ENCODE measurements at places on chromosomes 5 and 9.

- H3K4me3 ChIP-seq: no peak overlapping the region
- no peaks in the 10 kb centered on the region for H3K27me3 ChIP-seq
- no peak for DNase-seq
- no peak overlapping the region for H3K27ac ChIP-seq
- no peaks in the 10 kb centered on the region for H3K4me1 ChIP-seq
Measured at GRCh38 chr5:5326115-5326758, 96.2 kb upstream of the ICE1 start.

GRCh38 chr9:95092262-95093072 is 225.0 kb downstream of the FANCC start:
- no peaks in the 10 kb centered on the region for H3K27me3 ChIP-seq
- H3K27ac ChIP-seq: peak overlapping the region; percentile 93
- no peak overlapping the region for H3K4me3 ChIP-seq
- H3K36me3 ChIP-seq: no peaks in the 10 kb centered on the region

DNA sequence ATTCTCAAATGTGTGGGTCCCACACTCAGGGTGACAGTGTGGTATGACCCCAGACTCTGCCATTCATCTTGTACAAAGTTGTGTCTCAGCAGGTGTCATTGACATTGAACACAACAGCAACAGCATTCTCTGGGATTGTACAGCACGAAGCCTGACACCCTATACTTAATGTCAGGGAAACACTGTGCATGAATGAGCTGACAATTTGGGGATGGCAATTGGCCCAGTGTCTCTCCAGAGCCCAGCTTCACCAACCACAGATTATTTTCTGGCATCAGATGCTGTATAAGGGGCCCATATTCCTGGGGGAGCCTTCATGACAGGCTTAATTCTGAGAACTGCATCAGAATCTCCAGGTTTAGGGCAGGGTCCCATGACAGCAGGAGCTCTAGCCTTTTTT is 143.2 kb downstream of the GCNT1 start:
- H3K27ac ChIP-seq: no peak overlapping the region
- no peaks in the 10 kb centered on the region for H3K4me1 ChIP-seq
- H3K4me3 ChIP-seq: no peak overlapping the region
- no peak for DNase-seq
- H3K36me3 ChIP-seq: no peaks in the 10 kb centered on the region

DNA sequence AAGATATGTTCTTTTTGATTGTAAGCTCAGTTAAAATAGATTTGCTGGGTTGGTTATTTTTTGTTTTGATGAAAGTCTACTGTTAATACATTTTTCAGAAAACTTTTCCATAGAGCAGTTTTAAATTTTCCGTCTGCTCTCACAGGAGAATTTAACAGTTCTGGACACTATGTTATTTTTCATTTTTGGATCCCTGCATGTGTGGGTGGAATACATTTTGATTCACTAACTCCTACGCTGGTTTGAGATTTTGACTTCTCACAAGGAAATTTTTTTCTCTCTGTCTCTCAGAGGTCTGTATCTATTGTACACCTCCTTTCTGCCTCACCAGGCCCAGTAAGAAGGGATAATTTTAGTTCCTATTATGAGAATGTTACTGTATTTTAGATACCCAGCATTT is 502.4 kb downstream of the CDH10 start:
- H3K27ac ChIP-seq: no peak overlapping the region
- H3K4me1 ChIP-seq: no peaks in the 10 kb centered on the region
- H3K36me3 ChIP-seq: no peaks in the 10 kb centered on the region
- H3K4me3 ChIP-seq: no peak overlapping the region
- no peaks in the 10 kb centered on the region for H3K27me3 ChIP-seq

DNA sequence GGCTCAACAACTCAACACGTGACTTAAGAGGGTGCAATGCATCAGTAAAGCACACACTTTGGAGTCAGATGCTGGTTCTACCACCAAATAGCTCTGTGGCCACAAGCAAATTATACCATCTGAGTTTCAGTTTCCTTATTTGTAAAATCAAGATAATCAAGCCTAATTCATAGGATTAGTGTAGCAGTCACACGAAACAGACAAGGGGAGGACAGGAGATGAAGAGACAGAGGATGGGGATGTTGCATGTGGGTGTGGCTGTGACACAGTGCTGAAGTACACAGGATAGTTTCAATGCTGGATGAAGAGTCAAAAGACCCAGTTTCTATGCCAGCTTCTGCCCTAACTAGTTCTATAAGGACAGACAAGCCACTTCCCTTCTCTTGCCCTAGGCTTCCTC is 60.2 kb downstream of the SPOCK1 start:
- H3K4me3 ChIP-seq: no peak overlapping the region
- no peak for DNase-seq
- H3K27ac ChIP-seq: no peak overlapping the region
- H3K36me3 ChIP-seq: no peaks in the 10 kb centered on the region

DNA sequence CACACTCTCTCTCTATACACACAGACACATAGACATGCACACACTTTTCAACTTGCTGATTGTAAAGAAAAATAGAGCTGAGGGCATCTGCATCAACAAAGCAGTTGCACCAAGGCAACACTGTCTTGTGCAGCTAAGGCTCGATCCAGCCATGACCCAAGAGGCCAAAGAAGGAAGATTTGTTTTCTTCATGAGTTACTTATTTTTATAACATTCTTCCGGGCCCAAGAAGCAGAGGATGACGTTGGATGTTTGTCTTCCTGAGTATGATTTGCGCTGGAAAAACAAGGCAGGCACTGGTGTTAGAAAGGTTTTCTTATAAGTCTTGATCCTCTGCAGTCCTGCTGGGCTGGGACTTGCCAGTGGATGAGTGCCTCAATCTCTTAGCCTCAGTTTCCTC is 344.1 kb downstream of the ADAMTS6 start:
- H3K4me1 ChIP-seq: no peaks in the 10 kb centered on the region
- H3K27ac ChIP-seq: no peak overlapping the region
- H3K36me3 ChIP-seq: no peaks in the 10 kb centered on the region
- no peak for DNase-seq
- H3K27me3 ChIP-seq: no peaks in the 10 kb centered on the region
- H3K4me3 ChIP-seq: no peak overlapping the region

DNA sequence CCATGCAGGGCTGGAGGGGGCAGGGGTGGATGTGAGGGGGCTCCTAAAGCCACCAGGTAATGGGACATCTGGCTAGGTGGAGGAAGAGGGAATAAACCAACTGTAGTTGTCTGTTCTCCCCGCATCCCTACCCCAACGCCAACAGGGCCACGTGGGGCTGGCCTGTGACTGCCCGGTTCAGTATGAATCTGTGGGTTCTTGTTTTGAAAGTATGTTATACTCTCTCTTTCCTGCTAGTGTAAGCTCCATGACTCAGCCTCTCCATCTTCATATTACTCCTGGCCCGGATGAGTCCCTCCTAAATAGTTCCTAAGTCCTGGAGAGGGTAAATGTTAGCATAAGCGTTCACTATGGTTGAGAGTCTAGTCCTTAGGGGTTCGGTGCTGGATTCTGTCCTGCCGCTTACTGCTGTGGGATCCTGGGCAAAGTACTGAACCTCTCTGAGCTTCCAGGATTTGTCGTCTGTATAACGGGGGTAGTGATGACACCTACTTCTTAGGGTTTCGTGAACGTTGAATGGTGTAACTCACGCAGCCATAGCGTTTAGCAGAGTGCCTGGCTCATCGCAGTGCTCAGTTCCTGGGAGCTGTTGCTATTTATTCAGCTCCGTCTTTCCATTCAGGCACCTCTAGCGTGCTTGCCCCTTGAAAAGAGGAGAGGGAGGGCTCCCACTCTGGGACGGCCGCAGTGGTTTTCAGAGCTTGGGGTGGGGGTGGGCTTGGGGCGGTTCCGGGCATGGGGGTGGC is 28.8 kb downstream of the LHX2 start:
- DNase-seq: no peak
- H3K27ac ChIP-seq: no peak overlapping the region
- peaks cover 30% of the 10 kb centered on the region for H3K4me1 ChIP-seq
- peak overlapping the region; percentile 31 for H3K4me3 ChIP-seq
- H3K27me3 ChIP-seq: no peaks in the 10 kb centered on the region
- H3K36me3 ChIP-seq: no peaks in the 10 kb centered on the region

- H3K36me3 ChIP-seq: no peaks in the 10 kb centered on the region
- no peaks in the 10 kb centered on the region for H3K4me1 ChIP-seq
- no peak overlapping the region for H3K4me3 ChIP-seq
- no peak for DNase-seq
Measured at GRCh38 chr5:168424594-168425323, 61.5 kb upstream of the RARS1 start.

- H3K27me3 ChIP-seq: no peaks in the 10 kb centered on the region
- peaks cover 36% of the 10 kb centered on the region for H3K4me1 ChIP-seq
- no peaks in the 10 kb centered on the region for H3K36me3 ChIP-seq
- no peak overlapping the region for H3K4me3 ChIP-seq
- DNase-seq: no peak
Measured at GRCh38 chr5:135205632-135206349, 171.8 kb upstream of the PITX1 start.

- no peak overlapping the region for H3K4me3 ChIP-seq
- DNase-seq: no peak
- H3K4me1 ChIP-seq: no peaks in the 10 kb centered on the region
- peaks cover 10% of the 10 kb centered on the region for H3K36me3 ChIP-seq
Measured at GRCh38 chr9:131491001-131491710, 11.6 kb upstream of the POMT1 start.

- peaks cover 13% of the 10 kb centered on the region for H3K4me1 ChIP-seq
- H3K27me3 ChIP-seq: no peaks in the 10 kb centered on the region
- H3K27ac ChIP-seq: no peak overlapping the region
- no peak overlapping the region for H3K4me3 ChIP-seq
- DNase-seq: no peak
Measured at GRCh38 chr9:104958751-104959150, 30.8 kb upstream of the ABCA1 start.

DNA sequence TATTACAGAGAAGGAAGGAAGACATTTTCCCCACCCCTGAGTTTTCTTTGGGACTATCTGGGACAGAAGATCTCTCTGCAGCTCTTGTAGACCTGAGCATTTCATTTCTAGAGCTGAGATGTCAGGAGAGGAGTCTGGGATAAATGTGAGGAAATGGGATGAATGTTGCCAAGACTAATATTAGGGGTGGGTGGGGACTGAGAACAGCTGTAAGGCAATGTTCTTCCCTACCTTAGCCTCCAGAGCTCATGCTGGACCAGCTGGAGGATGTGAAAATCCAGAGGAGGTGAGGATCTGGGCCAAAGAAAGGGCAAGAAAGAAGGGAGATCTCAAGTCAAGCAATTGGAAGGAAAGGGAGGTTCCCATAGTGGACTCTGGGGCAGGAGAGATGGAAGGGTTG is 23.1 kb upstream of the FOXD1 start:
- H3K36me3 ChIP-seq: no peaks in the 10 kb centered on the region
- H3K4me1 ChIP-seq: no peaks in the 10 kb centered on the region
- H3K27ac ChIP-seq: no peak overlapping the region
- no peaks in the 10 kb centered on the region for H3K27me3 ChIP-seq

GRCh38 chr5:34690301-34690700 is 34.2 kb downstream of the RAI14 start:
- H3K27me3 ChIP-seq: no peaks in the 10 kb centered on the region
- peak overlapping the region; percentile 30 for H3K27ac ChIP-seq
- no peaks in the 10 kb centered on the region for H3K36me3 ChIP-seq
- H3K4me3 ChIP-seq: no peak overlapping the region
- H3K4me1 ChIP-seq: peaks cover 46% of the 10 kb centered on the region

DNA sequence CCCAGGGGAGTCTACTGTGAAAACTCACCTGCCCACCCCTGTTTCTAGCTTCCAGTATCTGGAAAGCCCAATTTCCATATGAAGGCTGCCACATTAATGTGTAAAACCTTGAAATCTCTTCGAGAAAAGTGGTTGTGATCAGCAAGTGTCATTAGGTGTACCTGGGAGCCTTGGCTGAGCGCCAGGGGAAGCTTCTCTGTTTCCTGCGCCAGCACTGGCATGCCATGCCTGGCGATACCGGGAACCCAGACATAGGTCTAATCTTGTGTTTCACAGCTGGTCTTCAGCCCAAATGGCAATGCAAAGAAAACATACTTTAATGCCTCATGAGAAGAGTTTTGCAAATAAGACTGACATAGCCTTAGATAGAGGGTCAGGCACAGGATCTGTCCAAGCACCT is 101.6 kb downstream of the TENT4A start:
- peaks cover 4% of the 10 kb centered on the region for H3K4me1 ChIP-seq
- no peaks in the 10 kb centered on the region for H3K27me3 ChIP-seq
- H3K36me3 ChIP-seq: no peaks in the 10 kb centered on the region
- no peak overlapping the region for H3K27ac ChIP-seq
- DNase-seq: peak; percentile 5

DNA sequence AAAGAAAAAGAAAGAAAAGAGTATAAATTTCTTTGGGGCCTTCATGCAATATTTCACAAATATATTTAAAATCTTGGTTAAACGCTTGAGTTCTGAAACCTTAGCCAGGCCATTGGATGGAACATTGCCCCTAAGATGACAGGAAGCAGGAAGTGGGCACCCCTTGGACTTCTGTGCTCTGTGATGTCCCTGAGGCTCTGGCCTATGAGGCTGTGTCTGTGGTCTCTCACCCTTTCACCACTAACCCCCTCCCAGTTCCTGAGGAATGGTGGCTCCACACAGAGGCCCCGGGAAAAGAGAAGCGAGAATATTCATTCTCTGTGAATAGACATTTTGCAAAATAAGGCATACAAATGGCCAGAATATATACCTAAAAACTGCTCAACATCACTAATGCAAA is 320.5 kb upstream of the PANK3 start:
- no peaks in the 10 kb centered on the region for H3K27me3 ChIP-seq
- H3K4me3 ChIP-seq: no peak overlapping the region
- H3K27ac ChIP-seq: no peak overlapping the region
- peaks cover 14% of the 10 kb centered on the region for H3K4me1 ChIP-seq

DNA sequence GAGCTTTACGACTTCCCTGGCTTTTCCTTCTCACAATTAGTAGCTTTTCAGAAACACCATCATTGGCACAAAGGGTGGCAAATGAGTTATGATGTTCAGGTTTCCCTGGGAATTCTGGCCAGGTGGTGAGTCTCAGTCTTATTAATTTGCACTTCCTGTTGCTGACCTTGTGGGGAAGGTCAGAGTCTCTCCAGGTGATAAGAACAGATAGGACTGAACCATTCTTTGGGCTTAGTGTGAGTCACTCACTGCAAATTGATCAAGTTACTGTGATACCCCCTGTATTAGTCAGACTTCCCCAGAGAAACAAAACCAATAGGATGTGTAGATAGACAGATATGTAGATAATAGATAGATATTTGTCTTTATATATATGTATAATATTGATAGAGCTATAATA is 53.8 kb upstream of the RANBP3L start:
- no peaks in the 10 kb centered on the region for H3K4me1 ChIP-seq
- H3K27ac ChIP-seq: no peak overlapping the region
- H3K27me3 ChIP-seq: no peaks in the 10 kb centered on the region

GRCh38 chr5:87339986-87340385 is 72.3 kb downstream of the RASA1 start:
- peak overlapping the region; percentile 11 for H3K27ac ChIP-seq
- peaks cover 4% of the 10 kb centered on the region for H3K4me1 ChIP-seq
- DNase-seq: no peak
- peaks cover 30% of the 10 kb centered on the region for H3K36me3 ChIP-seq
- no peak overlapping the region for H3K4me3 ChIP-seq

- H3K27ac ChIP-seq: no peak overlapping the region
- H3K4me3 ChIP-seq: no peak overlapping the region
- no peaks in the 10 kb centered on the region for H3K27me3 ChIP-seq
Measured at GRCh38 chr9:2826291-2826690, 17.6 kb downstream of the PUM3 start.

All from vagina (tissue), 2 donors.